Stimulated activated CD4-positive, alpha-beta T cell treated with anti-CD3 and anti-CD28 coated beads, TNF-alpha, amount 100 ng/mL, for 1 hour (primary cell): ENCODE measurements at places on chromosomes 11 and 22.

DNA sequence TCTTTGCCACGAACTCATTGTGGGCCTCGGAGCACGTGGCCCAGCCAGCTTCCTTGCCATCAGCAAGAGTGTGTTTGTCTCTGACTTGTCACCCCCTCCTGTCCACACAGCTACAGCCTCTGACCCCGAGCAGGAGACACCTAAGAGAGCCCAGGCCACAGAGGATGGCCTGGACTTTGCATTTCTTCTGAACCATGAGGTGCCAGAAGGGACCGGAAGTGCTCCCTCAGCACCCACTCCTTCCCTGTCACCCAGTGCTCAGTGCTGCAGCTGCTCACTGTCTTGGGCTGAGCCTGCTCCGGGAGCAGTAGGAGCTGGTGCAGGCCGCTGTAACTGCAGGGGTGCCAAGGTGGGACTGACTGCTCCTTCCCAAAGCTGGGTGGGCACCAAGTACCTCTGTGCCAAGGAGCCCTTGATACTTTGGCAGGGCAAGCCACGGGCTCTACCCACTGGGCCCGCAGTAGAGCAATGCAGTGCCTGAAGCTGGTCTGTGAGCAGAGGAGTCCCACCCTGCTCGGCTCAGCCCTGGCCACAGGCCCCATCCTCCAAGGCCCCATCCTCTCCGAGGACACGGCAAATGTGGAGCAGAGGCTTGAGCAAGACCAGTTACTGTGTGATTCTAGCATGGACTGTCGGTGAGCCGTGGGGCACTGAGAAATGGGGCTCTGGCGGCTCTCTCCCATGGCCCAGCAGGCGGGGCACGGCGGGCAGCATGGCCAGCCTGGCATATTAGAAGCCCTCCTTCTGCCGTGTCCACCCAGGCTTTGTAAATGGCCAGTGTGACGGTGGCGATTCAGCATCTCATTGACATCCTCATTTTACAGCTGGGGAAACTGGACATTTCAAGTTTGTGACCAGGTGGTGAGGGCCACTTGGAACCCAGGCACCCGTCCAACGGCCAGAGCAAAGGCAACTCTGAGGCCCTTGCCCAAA lies 6.3 kb downstream of the GRK2 start:
- no peak for DNase-seq

GRCh38 chr11:10865837-10866270 lies 8.0 kb upstream of the ZBED5 start:
- no peak for DNase-seq

GRCh38 chr11:130455483-130456127 lies 7.2 kb downstream of the ADAMTS15 start:
- DNase-seq, result no peak

DNA sequence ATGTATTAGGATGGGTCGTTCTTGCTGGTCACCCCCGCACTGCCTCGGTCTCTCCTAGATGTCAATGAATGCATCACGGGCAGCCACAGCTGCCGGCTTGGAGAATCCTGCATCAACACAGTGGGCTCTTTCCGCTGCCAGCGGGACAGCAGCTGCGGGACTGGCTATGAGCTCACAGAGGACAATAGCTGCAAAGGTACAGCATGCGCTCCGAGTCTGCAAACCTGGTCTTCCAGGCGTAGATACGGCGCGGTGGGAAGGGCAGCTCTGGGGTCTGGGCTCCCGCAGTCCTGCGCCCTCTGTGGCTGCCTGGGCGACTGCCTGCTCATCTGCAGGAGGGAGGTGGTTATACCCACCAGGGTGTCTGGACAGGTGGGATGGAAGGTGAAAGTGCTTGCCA lies 31.0 kb downstream of the FBLN1 start:
- DNase-seq, result no peak

DNA sequence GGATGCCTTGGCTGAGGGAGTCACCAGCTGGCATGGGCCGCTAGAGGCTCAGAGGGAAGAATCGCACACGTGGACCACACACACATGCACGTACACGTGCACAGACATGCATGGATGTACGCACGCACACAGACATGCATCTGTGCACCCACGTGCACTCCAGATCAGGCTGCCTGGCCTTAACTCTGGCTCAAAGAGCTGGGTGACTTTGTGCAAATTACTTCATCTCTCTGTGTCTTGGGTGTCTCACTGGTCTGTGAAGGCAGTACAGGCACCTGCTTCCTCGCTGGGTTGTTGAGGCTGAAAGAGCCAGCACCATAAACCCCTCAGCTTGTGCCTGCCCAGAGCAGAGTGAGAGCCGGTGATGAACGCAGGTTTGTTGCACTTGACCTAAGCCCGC lies 28.7 kb downstream of the TMPRSS6 start:
- DNase-seq, result no peak

- no peak for DNase-seq
Observed at GRCh38 chr11:86124251-86125233, 55.7 kb upstream of the PICALM start.

DNA sequence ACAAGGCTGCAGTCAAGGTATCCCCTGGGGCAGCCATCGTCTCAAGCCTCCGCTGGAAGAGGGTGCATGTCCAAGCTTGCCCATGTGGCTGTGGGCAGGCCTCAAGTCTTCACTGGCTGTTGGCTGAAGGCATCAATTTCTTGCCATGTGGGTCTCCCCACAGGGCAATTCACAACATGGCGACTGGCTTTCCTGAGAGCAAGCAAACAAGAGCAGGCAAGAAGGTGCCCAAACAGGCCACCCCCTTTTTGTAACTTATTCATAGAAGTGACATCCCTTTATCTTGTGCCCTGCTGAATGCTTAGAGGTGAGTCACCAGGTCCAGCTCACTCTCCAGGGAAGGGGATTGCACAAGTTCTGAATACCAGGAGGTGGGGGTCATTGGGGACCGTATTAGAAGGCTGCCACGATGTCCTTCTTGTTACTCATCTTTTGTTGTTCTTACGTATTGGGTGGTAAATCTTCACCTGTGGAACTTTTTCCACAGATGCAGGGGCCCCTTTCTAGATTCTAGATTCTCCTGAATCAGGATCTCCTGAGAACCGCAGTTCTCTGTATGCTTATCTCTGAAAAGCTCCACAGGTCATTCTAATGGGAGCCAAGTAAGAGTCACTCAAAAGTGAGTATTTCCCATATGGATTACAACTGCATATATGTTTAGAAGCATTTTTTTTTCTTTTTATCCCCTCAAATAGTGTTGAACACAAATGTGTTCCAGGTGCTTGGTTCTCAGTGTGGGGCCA lies 44.2 kb upstream of the MICAL2 start:
- no peak for DNase-seq

DNA sequence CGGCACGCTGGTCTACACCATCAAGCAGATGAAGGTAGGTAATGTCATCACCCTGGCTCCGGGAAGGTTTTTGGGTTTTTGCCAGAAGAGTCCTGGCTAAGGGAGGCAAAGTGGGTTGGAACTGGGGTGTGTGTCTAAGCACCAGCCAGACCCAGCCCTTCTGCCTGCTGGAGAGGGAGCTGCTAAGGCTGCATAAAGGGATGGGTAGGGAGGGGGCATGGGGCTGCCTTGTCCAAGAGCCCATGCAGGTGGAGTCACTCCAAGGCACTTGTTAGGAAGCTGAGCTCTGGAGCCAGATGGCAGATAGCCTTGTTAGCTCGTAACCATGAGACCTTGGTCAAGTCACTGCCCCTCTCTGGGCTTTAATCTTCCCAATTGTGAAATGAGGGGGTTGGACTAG lies 48.0 kb downstream of the TIMP3 start:
- DNase-seq, result no peak

GRCh38 chr22:24994070-24994763 lies 41.7 kb downstream of the KIAA1671 start:
- DNase-seq, result no peak

DNA sequence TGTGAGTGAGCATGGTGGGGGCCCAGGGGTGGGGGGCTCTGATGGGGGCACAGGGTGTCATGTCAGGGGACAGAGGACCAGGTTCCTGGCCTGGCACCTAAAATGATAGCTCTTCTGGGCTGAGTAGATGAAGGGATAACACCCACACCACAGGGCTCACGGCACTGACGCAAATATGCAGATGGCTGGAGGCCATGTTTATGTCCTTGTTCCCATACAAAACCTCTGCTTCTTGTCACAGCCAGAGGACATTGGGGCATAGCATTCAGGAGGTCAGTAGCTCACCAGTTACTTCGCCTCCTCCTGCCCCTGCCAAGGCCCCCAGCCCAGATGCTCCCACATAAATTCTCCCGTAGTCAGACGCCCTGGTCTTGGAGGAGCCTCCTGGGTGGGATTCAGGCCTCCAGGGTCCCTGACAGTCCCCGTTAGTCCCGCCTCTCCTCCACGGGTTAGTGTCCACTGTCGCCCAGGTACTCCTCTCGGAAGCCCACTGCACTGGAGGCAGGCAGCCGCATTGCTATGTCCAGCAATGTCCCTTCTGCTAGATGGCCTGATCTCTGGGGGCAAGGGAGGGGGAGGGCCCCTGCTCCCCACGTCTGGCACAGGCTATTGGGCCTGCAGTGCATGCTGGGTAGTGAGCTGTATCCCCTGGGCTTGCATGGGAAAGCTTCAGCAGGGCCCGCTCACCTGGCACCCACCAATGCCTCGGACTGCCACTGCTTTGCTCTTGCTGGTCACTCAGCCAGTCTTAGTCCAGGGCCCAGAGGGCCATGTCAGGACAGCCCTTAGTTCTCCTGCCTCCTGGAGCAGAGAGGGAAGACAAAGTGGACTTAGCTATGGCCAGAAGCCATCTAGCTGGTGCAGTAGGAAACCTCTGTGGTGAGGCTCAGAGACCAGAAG lies 75.6 kb upstream of the MYOD1 start:
- no peak for DNase-seq
